Left ventricle myocardium superior (tissue), 1 donor: ENCODE measurements at places on chromosomes 5 and 9.

DNA sequence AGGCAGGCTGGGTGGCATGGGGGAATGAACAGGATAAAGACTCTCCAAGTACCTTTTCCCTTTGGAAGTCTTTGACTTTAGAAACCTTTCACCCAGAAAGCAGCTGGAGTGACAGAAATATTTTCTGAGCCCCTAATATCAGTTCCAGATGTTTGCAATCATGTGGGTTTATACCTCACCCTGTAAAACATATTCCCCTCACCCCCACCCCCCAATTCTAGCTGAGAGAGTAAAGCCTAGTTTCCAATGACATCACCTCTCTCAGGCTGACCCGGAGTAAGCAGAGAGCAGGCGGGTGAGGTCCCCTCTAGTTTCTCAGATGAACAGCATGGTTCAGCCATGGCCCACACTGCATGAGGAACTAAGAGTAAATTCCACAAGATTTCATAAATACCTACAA, 82.9 kb upstream of the TRIM32 start:
- no peak for DNase-seq

DNA sequence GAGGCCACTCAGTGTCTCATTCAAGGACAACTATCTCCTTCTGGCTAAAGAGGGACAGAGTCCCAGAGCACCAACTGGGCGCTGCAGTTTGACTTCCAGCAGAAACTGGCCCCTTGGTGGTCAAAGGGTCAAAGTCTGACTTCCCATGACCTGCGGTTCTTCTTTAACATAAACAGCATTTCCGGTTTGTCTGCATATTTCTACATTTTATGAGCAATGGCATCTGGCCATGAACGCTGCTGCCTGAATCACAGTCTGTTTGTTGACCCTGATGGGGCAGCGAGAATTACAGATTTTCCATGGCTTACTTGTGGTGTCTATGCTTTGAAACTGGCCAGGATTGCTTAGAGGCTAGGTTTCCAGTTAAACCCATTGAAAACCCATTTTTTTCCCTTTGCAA, 1.3 kb downstream of the TNFSF15 start:
- DNase-seq: no peak

DNA sequence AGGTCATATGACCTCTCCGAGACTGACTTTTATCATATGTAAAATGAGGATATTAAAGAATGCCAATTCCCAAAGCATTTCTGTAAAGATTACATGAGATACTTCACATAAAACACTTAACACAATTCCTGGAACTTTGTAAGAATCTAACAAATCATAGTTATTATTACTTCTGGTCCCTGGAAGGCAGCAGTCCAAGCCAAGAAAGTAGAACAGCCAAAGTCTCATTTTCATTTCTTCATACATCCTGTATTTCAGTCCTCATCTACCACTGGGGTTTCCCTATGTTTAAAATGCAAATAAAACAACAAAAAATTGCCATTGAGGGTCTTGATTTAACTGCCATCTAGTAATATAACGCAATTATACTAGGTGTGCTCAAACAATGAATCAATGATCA, 179.5 kb downstream of the MARCHF11 start:
- no peak for DNase-seq

DNA sequence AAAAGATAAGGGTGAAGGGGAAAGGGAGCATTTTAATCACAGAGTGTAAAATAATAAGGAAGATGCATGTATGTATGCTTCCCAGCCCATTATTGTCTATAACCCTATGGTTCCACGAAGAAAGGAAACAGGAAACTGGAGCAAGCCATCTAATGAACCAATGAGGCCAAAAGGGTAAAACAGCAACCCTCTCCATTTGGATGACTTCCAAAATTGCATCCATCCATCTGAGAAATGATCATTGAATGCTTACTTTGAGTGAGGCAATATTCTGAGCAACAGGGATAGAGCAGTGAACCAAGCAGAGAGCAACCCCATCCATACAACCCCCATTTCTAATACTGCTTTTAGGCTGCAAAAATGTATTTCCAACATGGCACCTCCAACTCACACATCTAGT, 46.9 kb downstream of the ARL15 start:
- DNase-seq: no peak

- no peak for DNase-seq
These were observed 11.0 kb downstream of the MPDZ start for GRCh38 chr9:13268469-13268868.

- DNase-seq: no peak
These were observed 366.5 kb downstream of the CHSY3 start for GRCh38 chr5:130270786-130271185.

DNA sequence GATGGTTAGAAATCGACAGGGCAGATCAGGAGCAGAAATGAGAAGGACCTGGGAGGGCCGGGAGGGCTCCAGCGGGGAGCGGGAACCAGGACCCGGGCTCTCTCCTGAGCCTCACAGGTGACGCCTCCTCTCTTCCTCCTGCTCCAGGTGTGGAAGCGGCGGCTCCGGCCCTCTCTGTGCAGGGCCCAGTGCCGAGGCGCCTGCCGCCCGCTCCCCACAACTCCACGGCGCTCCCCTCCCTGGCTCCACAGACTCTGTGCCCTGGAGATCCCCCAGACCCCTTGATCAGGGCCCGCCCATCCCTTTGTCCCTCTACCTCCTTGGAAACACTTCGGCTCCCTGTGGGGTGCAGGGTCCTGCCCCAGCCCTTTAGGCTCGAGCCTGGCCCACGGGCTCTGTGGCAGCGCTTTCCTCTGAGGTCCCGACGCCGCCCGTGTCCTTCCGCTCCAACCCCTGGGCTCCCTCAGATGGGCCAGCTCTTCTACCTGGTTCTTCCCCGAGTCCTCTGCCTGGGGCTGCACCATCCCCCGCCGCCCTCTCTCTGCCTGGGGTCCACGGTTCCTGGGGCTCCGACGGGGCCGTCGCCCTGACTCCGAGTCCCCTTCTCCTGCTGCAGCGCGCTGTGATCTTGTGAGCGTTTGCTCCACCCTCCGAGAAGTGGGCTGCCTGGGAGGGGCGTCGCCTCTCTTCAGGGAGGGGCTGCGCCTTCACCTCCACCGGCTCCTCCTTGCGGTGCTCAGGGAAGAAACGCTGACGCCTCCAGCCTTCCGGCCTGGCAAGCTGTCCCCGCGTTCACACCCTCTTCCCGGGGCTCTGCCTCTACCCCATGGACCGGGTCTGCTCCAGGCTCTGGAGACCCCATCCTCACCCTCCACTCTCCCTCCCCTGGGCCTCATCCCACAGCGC, 22.4 kb upstream of the SLC6A3 start:
- no peak for DNase-seq

- no peak for DNase-seq
These were observed 130.0 kb downstream of the ADAMTS16 start for GRCh38 chr5:5270161-5270560.

GRCh38 chr9:14633148-14633547, 60.1 kb downstream of the ZDHHC21 start:
- no peak for DNase-seq

GRCh38 chr9:36125062-36125855, 11.3 kb upstream of the GLIPR2 start:
- no peak for DNase-seq

DNA sequence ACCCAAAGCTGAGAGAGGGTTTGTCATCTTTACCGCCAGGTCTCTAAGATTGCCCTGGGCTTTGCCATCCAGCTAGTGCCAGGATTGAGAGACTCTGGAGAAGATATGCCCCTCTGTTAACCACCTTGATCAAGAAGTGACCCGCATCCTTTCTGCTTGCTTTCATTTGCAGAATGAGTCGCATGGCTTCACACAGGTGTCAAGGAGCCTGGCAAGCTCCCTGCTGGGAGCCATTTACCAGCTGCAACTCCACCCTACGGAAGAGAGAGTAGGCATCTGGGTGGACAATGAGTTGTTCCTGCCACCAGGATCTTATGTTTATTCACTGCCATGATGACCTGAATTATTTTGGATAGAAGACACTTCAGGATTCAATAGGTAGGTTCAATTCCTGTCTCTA, 43.0 kb downstream of the HSD17B3 start:
- no peak for DNase-seq

GRCh38 chr5:5953584-5954274, 424.6 kb downstream of the MED10 start:
- DNase-seq: no peak

DNA sequence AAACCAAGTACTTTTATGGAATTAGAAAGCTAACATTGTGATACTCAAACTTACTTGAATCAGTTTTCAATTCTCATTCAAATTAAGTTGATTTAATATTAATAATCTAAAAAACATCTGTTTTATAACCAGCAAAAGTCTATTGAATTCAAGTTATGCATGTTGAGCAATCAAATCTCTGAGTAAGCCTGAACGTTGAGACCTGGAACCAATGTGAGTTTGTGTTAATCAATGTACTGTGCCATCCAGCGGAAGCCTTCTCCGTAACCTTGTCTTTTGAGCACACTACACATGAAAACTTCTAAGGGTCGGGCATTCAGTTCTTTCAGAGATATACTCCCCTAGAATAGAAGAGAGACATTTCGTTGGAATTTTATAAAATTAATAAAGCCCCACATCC, 25.9 kb downstream of the SAR1B start:
- no peak for DNase-seq

GRCh38 chr5:158484150-158484549, 615.6 kb downstream of the EBF1 start:
- DNase-seq: no peak
